CD8-positive, alpha-beta T cell (primary cell): ENCODE measurements at places on chromosomes 3 and 15.
A peak's percentile ranks its signal among the peaks of the same experiment; 100 is the strongest.

DNA sequence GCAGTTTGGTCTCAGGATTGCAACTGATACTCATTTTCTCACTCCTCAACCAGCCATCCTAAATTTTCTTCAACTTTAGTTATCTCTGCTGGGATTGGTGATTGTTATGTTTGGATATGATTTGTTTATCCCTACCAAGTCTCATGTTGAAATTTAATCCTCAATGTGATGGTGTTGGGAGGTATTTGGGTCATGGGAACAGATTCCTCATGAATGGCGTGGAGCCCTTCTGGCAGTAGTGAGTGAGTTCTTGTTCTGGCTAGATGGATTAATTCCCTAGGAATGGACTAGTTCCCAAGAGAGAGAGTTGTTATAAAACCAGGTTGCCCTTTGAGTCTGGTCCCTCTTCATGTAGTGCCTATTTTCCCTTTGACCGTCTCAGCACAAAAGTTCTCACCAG, 399.9 kb downstream of the SQOR start:
- DNase-seq, result no peak

- DNase-seq, result no peak
These were observed 44.4 kb downstream of the GAP43 start for GRCh38 chr3:115667738-115668065.

DNA sequence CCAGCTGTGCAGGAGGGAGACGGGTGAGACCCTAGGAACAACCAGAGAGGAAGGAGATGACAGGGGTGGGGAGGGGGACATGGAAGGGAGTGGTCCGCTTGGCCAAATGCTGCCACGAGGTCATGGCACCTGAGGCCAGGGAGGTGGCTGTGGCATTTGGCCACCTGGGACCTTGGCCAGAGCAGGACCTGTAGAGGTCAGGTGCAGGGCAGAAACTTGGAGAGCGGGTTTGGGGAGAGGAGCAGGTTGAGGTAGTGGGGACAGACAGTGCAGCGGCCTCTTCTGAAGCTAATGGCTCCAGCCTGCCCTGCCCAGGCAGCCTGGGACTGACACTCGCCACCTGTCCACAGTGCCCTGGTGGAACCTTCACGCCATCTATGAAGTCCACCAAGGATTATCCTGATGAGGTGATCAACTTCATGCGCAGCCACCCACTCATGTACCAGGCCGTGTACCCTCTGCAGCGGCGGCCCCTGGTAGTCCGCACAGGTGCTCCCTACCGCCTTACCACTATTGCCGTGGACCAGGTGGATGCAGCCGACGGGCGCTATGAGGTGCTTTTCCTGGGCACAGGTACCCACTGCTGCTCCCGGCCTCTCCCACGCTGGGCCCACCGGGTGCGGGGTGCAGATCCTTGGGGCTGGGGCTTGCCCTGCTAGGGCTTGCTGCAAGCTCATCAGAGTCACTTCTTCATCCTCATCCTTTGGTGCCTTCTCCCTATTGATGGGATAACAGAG, 7.0 kb upstream of the GNAT1 start:
- DNase-seq, result no peak

GRCh38 chr3:52625041-52625440, 60.7 kb downstream of the PBRM1 start:
- DNase-seq, result no peak

- DNase-seq, result no peak
These were observed 19.4 kb downstream of the CCDC32 start for GRCh38 chr15:40545457-40545856.

DNA sequence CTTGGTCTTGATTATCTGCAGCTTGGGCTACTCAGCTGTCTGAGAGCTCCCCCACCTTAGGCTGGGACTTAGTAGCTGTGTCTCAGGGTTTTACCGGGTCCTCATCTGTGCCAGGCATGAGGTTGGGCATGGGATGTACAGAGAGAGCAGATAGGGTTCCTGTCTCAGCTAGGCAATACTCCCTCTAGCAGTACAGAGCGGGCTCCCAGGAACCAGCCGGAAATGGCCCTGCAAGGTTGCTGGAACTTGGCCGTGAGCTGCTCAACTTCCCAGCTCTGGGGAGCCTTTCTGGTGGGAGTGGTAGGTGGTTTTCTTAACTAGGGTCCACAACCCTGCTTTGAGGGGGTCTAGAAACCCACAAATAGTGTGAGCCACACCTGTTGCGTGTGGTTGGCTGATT, 58.3 kb downstream of the ATP2B2 start:
- DNase-seq, result no peak

GRCh38 chr3:153740109-153740508, 381.1 kb upstream of the ARHGEF26 start:
- DNase-seq, result no peak

DNA sequence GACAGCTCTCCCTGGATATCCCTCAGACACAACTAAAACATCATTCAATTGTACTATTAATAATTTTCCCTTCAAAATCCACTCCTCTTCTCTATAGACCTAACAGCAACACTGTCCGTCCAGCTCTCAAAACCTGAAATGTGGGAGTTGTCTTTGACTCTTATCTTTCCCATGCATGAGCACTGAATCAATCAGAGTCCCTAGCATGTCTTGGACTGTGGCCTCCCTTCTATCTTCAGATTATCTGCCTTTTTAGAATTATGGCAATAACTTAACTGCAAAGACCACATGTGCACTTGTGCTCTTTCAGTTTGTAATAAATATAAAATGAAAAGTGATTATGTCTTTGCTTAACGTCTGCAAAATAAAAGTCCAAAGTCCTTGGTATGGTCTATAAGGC, 107.0 kb downstream of the UBE3A start:
- DNase-seq, result no peak

DNA sequence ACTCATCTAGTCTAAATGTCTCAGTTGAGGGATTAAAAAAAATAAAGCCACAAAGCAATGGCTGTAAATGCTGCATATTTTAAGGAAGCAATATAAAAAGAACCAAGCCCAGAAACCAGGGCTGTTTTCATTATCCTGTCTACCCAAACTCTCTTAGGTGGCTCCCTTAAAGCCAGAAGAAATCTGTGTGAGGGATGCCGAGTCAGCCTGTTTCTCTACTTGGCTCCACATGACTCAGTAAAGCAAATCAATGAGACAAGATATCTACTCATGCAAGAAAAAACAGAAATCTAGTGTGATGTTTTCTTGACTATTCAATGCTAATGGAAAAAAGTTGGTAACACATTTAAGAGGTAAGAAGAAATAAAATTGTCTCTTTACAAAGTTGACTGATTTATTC, 296.2 kb downstream of the ZBTB20 start:
- no peak for DNase-seq

DNA sequence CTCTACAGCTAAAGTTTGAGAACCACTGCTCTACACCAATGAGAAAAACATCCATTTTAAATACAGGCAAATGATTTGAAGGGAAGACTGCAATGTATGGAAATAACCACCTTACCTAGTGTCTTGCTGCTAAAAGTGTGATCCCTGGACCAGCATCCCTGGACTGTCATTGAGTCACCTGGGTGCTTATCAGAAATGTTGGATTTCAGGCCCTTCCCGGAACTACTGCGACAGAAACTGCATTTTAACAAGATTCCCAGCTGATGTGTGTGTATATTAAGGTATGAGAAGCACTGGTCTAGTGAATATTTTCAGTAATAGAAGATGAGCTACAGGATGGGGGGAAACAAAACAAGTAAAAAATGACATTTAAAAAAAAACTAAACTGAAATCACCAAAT, 324.1 kb downstream of the MECOM start:
- DNase-seq, result no peak

DNA sequence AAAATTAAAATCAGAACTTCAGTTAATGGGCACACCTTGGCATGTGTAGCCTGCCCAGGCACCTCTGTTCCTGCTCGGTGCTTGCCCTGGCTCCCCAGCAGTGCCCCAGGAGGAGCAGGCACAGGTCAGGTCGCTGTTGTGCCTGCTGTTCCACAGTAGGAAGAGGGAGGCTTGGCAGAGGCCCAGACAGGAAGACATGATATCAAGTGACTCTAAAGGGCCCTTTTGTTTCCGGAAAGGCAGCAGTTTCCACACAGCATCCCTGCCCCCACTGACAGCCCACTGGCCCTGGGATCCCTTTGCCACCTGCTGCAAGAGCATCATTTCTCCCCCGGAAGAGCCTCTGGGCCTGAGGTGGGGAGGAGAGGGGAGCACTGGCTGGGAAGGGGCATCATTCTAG, 40.5 kb upstream of the HES1 start:
- DNase-seq, result no peak

DNA sequence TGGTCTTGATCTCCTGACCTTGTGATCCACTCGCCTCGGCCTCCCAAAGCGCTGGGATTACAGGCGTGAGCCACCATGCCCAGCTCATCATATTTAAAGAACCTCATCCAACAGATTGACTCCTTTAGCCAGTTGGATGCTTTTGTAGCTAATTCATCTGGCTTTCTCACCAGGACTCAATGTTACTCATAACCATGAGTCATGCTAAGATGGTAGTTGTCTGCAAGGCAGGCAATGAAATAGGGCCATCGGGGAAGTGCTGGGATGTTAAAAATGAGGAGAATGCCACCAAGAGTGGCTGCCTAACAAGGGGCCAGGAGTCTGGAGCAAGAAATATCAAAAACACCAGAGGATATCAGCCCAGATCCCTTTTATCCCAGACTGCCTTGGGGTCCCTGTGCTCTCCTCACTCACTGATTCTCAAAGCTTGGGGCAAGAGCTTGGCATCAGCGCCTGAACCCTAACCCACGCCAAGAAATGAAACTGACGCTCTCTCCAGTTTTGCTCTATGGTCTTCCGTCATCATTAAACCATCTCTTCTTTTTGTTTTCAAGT, 7.4 kb upstream of the PCOLCE2 start:
- no peak for DNase-seq

DNA sequence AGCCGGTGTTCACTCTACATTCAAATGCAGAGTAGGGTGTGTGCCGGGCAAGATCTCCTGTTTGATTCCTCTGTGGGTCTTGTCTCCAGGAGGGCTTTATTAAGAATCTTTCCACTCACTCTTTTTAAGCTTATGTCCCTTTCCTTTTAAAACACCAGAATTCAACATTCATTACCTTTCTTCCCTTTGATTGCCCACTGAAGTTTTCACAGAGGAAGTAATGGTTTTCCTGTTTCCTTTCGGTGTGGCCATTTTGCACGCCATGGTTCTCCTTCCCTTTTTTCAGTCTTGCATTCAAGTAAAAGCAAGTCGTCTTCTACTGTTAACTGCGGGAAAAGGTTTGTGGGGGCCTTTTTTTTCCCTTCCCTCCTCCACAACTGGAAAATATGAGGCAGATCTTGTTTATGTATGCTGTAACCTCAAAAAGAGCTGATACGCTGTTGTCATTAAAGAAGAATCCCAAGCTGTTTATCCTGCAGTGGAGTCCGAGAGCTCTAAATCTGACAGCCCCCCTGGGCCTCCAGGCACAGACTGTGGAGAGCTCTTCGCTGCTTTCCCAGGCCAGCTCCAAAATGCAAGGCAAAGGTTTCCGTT, 40.5 kb downstream of the FILIP1L start:
- DNase-seq, result peak; percentile 13

DNA sequence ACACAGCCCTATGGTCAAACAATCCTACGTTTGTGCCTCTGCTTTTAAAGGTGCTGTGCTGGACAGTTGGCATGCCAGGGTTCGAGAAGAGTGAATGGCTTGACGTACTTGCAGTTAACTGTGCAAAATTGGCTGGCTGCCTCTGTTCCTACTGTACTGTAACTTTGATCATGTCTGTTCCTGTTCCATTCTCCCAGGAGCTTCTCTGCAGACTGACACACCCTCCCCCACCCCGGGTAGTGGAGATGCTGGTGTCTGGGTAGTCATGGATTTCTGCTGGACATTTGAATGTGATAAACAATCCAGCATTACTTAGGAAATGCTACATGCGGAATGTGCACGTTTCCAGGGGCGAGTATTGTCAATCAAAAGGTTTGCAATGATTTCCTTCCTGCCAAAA, 6.5 kb upstream of the VILL start:
- no peak for DNase-seq

DNA sequence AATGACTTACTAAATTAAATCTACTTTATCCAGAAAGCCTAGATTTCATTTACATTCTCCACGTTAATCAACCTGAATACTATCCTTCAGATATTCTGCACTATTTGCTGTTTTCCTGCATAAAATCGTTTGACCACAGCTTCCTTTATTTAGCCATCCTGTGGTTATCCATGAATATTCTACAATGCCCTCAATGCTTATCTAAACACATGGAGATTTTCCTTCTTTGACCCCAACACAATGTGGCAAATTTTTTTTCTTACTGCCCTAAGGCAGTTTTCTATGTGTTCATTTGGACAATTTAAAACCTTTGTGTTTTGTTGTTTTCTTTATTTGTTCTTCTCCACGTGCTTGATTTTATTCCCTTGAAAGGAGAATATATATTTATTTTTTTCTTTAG, 495.5 kb upstream of the ROBO1 start:
- no peak for DNase-seq

DNA sequence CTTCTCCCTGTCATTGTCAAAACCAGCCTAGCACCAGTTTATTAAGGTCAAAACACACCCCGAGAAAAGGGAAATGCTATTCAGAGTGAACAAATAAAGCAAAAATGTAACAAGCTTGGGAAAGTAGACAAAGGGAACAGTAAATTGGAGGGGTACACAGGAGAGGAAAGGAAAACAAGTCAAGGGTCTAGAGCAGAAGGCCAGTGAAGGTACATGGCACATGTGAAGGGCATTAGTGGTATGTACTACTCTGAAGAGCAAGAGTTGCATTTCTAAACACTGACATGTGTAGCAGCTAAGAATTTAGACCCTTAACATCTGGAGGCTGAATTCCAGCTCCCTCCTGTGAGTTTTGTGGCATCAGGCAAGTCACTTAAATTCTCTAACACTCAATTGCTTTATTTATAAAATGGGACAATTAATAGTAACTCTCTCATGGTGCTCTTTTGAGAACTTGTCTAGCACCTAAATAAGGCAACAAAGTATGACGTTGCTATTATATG, 244.3 kb upstream of the ADAMTS9 start:
- no peak for DNase-seq

DNA sequence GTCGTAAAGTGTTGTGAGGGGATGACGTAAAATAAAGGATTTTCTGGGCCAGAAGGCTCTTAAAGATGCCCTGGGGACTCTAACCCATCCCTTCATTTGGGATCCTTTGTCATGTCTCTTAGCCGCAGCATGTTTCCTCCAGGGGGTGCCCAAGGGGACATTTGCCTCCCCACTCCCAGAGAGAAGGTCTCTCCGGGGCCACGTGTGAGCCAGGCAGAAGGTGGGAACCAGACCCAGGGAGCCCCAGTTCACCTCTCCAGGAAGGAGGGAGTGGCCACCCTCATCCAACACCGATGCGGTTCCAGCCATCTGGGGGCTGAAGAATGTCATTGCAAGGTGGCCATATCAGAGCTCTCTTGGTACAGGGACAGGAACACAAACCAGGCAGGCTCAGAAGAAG, 25.2 kb downstream of the ST8SIA2 start:
- DNase-seq, result no peak

DNA sequence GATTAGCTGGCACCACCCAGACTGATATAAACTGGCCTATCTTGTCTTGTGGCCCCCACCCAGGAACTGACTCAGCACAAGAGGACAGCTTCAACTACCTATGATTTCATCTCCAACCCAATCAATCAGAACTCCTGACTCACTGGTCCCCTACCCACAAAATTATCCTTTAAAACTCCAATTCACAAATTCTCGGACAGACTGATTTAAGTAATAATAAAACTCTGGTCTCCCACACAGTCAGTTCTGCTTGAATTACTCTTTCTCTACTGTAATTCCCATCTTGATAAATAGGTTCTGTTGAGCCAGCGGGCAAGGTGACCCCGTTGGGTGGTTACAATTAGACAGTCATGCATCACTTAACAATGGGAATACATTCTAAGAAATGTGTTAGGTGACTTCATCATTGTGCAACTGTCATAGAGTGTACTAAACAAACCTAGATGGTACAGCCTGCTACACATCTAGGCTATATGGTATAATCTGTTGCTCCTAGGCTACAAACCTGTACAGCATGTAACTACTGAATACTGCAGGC, 48.1 kb upstream of the MAP4 start:
- DNase-seq, result no peak
